ENCODE measurements at places on chromosomes 3 and 15.

GRCh38 chr15:63973212-63974009 lies 72.9 kb downstream of the DAPK2 start:
- DNase-seq: no peak

DNA sequence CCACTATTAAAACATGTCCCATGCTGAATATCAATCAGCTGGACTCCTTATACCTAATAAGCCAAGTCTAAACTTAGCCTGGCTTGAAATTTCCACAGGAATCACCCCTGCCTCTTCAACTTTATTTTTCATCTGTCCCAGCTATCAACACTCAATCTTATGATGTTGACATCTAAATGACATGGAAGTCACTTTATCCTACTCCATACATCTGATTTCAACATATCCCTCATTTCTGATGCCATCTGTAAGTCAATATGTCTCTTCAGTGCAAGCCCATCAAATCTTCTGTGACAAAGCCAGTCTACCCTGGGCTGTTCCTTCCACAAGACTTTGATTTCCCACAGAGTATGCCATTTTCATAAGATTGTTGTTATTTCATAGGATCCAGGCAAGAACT lies 143.6 kb upstream of the SEMA6D start:
- no peak for DNase-seq

- DNase-seq: no peak
Observed at GRCh38 chr3:178785961-178786360, 249.7 kb downstream of the KCNMB2 start.

GRCh38 chr3:177813322-177813721 lies 616.0 kb upstream of the TBL1XR1 start:
- no peak for DNase-seq

- DNase-seq: no peak
Observed at GRCh38 chr3:30618526-30618925, 12.1 kb downstream of the TGFBR2 start.

DNA sequence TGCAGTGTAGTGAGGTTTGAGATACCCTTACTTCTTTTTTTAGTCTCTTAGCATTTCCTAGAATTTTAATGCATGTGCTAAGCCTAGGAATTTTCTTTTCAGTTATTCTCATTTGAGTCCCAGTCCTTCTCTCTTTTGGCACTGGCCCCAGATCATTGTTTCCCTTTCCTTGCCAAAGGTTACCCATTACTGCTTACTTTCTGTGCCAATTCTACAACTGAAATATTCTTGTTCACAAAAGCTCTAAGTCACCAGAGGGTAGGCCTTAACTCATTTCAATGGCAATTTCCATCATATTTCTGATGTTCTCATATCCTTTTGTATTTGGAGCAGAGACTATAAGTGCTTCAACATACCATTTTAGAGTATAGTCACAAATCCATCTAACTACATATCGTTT lies 199.6 kb upstream of the CBLB start:
- DNase-seq: no peak

- no peak for DNase-seq
Observed at GRCh38 chr3:69594286-69594685, 145.0 kb upstream of the MITF start.

GRCh38 chr3:5134499-5134898 lies 12.4 kb downstream of the ARL8B start:
- DNase-seq: no peak

DNA sequence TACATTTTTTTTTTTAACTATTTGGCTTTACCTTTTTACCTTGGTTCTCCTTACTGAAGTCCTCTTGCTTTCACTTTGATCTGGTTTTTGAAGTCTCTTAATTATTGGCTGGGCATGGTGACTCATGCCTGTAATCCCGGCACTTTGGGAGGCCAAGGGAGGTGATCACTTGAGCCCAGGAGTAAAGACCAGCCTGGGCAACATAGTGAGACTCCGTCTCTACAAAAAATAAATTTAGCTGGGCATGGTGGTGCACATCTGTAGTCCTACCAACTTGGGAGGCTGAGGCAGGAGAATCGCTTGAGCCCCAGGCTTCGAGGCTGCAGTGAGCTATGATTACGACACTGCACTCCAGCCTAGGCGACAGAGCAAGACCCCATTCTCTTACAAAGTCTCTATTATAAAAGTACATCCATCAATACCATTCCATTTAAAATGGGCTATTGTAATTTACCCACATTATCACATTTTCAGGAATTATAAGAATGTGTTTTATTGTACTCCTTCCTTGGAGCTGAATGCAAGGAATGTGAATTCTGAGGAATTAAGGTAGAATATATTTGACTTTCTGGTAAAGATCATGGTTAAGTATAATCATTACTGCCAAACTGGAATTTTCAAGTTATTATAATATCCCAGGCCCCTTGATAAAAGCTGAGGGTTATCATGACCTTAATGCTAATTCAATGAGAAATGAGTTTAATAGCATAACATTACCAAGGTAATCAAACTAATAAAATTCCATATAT lies 49.0 kb downstream of the MSL2 start:
- DNase-seq: no peak

GRCh38 chr15:40886586-40886985 lies 7.7 kb upstream of the VPS18 start:
- no peak for DNase-seq

GRCh38 chr15:71548401-71548807 lies 261.9 kb upstream of the NR2E3 start:
- DNase-seq: no peak

DNA sequence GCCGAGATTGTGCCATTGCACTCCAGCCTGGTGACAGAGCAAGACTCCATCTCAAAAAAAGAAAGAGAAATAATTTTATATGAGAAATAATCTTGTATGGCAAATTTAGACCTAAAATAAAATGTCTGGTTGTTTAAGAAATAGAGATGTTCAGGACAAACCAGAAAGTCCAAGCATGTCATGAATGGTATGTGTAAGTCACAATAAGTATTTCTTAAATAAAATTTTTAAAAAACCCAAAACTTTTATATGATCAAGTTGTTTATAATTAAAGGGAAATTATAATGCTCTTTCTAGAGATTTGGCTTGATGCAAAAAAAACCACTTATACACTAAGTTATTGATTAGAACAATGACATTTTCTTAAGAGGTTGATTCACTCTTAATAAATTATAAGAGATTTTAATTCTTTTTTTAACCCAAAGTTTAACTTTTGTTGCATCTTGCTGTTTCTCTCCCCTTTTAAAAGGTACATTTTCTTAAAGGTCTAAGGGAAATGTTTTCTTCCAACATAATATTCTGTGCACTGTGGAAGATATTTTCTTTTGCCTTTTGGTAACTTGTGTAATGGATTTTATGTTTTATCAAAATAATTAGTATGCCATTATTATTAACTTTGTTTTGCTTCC lies 105.7 kb downstream of the RTP4 start:
- no peak for DNase-seq

- no peak for DNase-seq
Observed at GRCh38 chr15:98943051-98943508, 64.5 kb downstream of the PGPEP1L start.
